Astrocyte (in vitro differentiated cells and primary cell): ENCODE measurements at places on chromosomes 4 and X. TPM values are rescaled to one million over a fixed set of nuclear protein-coding genes. Genes with fewer than 3 reads are reported as not detected.

LRAT gene
- total RNA-seq = 0.46 and 0.50 TPM in 2 replicates

ZAR1 gene
- total RNA-seq = not detected in 2 replicates

F8A2 gene
- total RNA-seq = not detected in 2 replicates

SLC4A4 gene
- 3.0 and 3.7 TPM in 2 replicates for total RNA-seq

MAGEB4 gene
- total RNA-seq = not detected in 2 replicates

ZMYM3 gene
- total RNA-seq = 48.0 and 51.2 TPM in 2 replicates

KCNE5 gene
- 0.46 and 1.3 TPM in 2 replicates for total RNA-seq

PHOX2B gene
- not detected in 2 replicates for total RNA-seq

ZGRF1 gene
- total RNA-seq = 4.4 and 5.2 TPM in 2 replicates

KIT gene
- total RNA-seq = 5.3 and 8.1 TPM in 2 replicates

ADGRL3 gene
- 29.6 and 31.3 TPM in 2 replicates for total RNA-seq

MAB21L2 gene
- total RNA-seq = 1.9 TPM in 2 replicates

PPEF1 gene
- 0.14 TPM in 1 of 2 replicates, not detected in the other for total RNA-seq

PABPC1L2A gene
- 0.11 and 0.38 TPM in 2 replicates for total RNA-seq

PAK3 gene
- total RNA-seq = 13.7 TPM in 2 replicates

MID1 gene
- total RNA-seq = 16.8 and 31.2 TPM in 2 replicates

LIMCH1 gene
- total RNA-seq = 3.2 and 7.1 TPM in 2 replicates

PNMA3 gene
- total RNA-seq = 0.82 and 0.93 TPM in 2 replicates
